ENCODE measurements at places on chromosomes 2 and 18.

- DNase-seq, result no peak
These were observed 96.3 kb downstream of the UBE2E3 start for GRCh38 chr2:181076658-181077057.

GRCh38 chr2:232568161-232568560, 17.7 kb downstream of the EIF4E2 start:
- DNase-seq, result no peak

- DNase-seq, result no peak
These were observed 11.0 kb upstream of the RNF144A start for GRCh38 chr2:6906165-6906741.

DNA sequence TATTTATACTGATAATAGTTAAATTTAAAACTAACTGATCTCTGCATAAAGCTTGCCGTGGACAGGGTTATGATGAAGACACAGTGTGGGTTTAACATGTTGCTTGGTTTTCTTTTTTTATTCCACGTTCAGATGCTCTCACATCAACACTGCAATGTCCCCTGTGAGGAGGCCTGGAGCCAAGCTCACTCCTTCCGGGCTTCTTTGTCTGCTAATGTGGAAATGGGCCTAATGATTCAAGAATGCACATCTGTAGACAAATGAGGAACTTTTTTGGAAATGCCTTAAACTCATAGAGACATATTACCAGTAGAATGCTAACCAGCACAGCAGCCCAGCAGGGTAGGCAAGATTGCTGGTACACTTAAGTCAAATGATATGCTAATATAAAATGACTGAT, 208.0 kb downstream of the GALR1 start:
- no peak for DNase-seq

GRCh38 chr18:63981719-63982118, 11.8 kb downstream of the SERPINB8 start:
- DNase-seq, result no peak

DNA sequence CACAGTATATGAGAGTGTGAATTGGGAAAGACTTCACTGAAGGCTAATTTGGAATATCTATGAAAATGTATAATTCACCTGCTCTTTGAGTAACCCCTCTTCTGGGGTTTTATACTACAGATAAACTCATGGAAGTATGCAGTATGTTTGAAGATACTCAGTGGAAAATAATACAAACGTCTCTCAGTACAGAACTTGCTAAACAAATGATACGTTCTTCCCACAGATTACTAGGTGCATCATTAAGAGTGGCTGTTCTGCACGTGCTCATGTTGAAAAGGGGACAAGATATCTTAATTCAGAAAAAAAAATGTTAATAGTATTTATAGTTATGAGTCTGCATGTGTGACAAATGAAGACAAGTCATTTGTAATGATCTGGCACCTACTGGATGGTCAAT, 70.2 kb upstream of the EPAS1 start:
- no peak for DNase-seq

DNA sequence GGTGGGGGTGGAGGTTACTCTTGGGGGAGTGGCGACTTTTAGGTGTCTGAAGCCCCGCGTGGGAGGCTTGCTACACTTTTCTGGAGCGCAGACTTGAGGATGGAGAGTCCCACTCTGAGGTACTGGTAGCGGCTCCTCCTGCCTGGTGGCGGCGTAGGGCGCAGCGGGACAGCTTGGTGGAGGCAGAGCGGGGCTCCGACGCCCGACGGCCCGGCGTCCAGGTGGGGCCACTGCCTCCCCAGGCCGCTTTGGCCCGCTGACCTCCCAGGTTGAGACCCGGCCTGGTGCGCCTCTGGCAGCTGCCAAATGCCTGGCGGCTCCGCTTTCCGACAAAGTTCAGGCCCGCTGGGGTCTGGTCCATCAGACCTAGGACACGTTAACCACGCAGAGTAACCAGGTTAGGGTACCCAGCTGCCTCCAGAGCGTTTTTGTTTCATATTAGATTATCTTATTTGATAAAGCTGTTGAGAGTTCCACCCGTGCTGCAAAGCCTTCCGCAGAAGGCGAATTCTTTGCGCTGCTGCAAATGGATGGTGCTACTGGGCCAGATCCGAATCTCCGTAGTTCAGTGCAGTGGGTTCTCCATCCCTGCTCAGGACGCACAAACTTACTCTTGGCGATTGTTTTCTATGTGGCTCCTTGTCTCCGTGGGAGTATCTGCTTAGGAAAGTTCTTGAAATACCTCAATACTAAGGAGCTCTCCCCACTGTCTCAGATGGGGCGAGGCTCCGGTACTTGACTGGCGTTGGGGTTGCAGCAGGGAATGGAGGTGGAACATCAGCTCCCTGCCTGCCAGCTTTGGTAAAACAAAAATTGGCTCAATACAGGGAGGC, 405.9 kb downstream of the XIRP2 start:
- no peak for DNase-seq

DNA sequence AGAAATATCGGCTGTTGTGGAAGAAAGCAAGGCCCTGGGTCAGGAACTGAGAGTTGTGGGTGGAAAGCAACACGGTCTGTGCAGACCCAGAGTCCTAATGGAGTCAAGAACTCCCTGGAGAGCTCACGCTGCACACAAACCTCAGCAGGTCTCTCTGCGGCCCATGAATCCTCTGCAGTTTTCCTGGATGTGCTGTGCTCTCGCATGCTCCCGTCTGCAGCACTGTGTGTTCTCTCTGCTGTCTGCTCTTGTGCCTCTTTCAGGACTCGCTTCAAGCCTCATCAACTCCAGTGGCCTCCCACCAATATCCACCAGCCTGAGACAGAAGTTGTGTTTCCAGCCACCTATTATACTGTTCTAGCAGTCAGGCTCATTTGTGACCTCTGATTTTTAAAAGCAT, 24.3 kb downstream of the RNU4ATAC start:
- no peak for DNase-seq

GRCh38 chr2:134232461-134232860, 21.4 kb upstream of the MGAT5 start:
- no peak for DNase-seq

GRCh38 chr18:11518788-11519685, 90.4 kb upstream of the SLC35G4 start:
- DNase-seq, result peak; percentile 10
